ENCODE measurements at places on chromosomes 16 and 17.

DNA sequence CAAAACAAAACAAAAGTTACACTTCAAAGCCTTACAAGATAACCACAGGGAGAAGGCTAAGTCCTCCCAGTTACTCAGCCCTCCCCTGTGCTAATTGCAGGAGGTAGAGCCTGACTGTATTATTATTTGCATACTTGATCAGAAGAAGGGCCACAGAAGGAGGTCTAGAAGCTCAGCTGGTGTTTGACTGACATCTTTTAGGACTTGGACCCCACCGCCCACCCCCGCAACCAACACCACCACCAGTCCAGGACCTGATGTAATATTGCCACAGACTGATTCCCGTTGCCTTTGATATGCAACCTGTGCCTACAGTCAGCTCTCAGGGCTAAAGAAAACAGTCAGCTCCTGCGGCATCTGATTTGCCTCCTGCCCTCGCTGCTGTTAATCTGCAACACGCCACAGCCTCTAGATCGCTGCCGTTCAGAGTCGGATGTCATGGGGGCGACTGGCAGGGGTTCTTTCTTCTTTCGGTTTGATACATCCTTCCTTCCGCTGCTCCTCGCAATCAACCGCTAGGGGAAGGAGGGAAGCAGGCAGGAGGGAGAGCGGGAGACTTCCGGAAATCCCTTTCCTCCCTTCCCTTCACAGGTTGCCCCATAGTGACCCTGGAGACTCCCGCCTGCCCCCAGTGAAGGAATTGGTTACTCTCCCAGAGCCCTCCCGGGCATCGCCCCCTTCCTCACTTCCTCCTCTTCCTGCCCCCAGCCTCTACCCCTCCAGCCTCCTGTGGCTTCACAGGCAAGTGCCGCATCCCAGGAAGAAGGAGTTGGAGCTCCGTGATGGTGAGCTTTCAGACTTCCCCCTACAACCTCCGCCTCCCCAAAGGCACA is 90.5 kb upstream of the SOX9 start:
- no peak for DNase-seq

GRCh38 chr16:24851700-24852099 is 5.9 kb downstream of the SLC5A11 start:
- no peak for DNase-seq

DNA sequence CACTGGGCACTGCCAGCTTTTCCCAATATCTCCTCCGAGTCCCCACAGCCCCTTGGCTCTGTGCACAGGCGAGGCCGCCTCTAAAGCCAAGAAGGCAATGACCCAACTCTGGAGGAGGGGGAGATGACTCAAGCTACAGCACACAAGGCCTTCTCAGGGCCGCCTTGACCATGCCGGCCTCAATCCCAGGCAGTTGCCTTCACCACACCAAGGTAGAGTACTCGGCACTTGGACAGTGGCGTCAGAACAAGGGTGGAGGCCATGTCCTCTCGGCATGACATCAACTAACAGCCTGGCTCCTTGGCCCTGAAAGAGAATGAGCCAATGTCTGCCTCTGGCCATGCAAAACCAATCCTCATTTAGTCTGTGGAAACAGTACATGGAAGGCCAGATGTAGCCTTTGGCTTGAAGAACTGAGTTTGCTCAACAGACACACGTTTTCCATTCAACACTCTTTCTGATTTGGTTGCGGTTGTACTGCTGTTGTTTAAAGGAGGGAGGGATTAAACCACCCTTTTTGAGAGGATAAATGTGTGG is 139.6 kb downstream of the XYLT1 start:
- DNase-seq = peak; percentile 57

GRCh38 chr16:7456211-7456610 is 123.6 kb downstream of the RBFOX1 start:
- DNase-seq = no peak

DNA sequence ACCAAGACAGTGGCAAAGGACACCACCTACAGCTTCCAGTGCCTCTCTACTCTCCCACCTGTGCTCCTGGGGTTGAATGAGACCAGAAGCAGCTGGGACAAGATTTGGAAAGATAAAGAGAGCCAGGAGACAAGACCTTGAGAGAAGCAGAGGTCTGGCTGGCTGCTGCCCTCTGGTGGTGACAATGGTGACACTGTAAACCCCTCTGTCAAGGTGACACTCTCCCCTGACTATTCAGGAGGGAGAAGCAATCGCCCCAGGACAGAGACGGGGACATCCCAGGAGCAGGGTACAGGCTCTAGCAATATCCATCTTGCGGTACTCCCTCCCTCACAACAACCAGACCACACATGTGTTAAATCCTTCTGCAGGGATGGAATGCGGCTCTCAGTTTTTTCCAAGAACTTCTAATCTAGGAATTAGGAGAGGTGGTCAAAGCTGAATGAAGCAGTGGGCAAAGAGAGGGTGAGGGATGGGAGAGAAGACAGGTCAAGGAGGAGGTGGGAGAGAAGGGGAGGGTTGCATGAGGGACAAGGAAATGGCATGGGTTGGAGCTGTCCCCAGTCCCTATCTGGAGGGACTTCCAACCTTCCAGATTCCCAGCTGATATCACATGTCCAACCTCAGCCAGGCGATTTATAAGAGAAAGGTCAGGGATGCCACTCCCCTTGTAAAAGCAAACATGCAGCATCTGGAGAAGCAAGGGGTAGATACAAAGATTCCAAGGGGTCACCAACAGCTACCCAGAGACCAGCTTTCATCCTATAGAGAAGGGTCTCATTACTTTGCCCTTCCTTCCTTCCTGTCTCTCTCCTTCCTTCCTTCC is 2.9 kb downstream of the PHOSPHO1 start:
- no peak for DNase-seq

GRCh38 chr16:54362591-54363206 is 76.1 kb upstream of the IRX3 start:
- DNase-seq = no peak

DNA sequence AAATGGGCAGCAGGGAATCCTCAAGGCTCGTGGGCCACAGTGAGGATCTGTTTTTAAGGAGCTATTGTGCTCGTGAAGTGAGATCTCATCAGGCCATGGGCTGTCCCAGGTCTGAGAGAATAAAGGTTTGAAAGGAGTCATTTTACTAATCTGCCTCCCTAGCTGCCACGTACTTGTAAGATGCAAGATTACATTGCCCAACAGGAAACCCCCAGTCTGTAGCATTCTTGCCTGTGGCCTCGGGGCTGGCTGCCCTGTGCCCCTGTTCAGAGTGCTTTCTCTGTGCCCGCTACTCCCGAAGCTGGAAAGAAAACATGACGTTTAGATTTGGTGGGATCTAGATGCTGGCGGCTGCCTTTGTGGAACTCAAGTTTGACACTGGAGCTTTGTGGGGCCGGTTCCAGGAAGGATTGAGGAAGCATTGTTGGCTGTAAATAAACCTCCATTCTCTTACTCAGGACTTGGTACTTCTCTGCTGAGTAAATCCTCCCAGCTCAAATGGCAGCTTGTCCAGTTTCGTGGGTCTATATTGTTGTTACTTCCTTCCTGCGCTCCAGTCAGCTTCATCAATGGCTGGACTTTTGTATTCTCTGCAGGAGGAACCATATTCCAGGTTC is 21.2 kb downstream of the SAP30BP start:
- no peak for DNase-seq

DNA sequence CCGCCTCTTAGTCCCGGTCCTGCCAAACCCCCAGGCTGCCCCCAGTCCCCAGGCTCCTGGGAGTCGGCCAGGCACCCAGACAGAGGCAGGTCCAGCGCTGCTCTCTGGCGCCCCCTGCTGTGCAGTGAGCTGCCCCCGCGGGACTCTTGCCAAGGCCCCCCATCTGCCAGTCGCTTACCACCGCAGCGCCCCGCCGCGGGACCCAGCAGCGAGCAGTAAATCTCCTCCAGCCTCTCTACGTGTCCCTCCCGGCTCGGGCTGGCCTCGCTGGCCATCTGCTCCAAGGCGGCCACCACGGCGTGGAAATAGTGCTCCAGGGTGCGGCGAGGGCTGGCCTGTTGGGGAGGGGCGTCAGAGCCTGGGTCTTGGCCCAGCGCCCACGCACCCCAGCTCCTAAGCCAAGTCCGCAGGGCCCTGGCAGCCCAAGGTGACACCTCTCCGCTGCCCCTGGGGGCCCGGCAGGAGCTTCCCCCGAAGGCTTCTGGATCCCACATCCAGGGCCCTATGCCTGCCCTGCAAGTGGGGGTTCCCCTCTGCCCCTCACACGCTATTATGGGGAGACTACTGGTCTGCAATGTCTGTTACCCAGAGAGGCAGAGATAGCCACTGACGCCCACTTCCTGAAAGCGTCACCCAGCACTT is 33.7 kb upstream of the MFSD6L start:
- DNase-seq = no peak

GRCh38 chr16:725463-726187 is 618 bp downstream of the CCDC78 start:
- no peak for DNase-seq

GRCh38 chr16:4293822-4294457 is 21.1 kb upstream of the TFAP4 start:
- peak; percentile 82 for DNase-seq

DNA sequence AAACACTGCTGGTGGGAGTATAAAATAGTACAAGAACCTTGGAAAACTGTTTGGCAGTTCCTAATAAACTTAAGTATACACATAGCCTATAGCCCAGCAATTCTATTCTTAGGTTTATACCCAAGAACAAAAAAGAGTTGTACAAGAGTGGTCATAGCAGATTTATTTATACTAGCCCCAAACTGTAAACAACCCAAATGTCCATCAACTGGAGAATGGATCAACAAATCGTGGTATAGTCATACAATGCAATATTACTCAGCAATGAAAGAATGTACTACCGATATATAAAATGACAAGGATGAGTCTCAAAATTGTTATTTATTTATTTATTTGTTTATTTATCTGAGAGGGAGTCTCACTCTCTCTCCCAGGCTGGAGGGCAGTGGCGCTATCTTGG is 23.1 kb downstream of the GNGT2 start:
- no peak for DNase-seq

DNA sequence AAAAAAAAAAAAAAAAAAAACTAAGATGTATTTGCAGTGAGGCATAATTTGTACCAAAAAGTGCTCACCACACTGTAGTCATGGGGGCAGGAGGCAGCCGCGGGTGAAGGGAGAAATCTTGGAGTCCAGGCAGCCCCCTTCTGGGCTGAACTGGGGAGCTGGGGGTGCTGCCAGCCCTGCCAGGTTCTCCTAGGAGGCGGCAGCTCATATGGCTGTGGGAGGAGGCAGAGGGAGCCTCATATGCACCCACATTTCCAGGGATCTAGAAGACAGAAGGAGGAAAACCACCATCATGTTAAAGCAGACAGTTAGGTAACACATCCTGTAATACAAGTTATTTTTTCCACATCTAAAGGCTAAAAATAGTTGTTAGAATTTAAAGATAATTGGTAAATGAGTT is 16.3 kb downstream of the MAPT start:
- no peak for DNase-seq

- DNase-seq = no peak
Measured at GRCh38 chr17:32342603-32343325, 791 bp upstream of the C17orf75 start.

- no peak for DNase-seq
Measured at GRCh38 chr16:1651974-1652312, 26.1 kb upstream of the JPT2 start.

DNA sequence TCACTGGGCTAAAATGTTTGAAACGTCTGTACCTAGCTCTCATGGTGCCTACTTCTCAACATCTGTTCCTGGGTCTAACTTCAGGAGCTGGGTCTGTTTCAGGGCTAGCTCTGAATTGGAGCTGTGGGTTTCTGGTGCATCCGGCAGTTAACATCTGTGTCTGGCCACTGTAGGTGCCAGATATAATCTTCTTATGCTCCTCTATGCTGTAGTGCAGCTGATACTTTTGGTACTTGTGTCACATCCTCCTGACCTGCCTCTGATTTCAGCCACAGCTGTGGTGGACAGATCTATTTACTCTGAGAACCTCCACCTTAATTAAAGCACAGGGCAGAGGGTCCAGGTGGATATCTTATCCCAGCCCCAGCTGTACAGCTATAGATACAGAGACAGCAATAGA is 496.5 kb upstream of the CDH11 start:
- DNase-seq = no peak

DNA sequence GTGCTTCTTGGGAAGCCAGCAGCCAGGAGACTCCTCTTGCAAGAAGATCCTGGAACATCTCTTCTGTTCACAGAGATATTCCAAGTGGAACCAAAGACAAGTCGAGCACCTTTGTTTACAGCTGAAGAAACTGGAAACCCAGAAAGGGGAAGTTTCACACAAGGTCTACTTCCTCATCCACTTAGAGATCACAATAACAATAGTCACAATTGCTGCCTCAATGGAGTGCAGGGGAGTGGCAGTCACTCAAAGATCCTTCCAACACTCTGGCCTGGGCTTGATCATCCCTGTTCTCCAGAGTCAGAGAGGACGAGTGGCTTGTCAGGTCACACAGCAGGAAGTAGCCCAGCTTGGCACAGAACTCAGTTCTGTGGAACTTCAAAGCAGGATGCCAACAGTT is 46.9 kb upstream of the SIAH1 start:
- DNase-seq = no peak

DNA sequence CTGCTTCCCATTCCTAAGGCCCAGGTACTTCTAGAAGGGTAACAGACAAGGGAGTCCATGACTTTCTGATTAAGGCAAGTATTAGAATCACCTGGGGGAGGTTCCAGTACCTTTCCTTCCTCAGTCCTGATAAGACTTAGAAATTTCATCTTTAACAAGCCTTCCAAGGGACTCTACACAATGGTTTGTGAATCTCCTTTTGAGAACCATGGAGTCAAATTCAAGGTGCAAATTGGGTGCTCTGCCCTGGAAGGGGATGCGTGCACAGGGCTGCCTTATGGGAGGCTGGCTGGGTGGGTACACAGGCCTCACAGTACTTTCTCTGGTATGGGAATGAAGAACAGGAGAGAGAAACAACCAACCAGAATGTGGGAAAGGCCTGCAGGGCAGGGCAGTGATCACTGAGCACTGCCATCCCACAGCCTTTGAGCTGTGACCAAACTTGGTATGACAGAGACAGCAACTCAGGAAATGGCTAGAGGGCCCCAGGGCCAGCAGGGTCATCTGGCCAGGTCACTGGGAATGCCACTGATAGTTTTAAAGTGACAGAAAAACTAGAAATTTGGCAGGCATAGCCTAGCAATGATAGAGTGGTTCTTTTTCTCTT is 3.6 kb upstream of the TMIGD1 start:
- DNase-seq = no peak

- peak; percentile 93 for DNase-seq
Measured at GRCh38 chr17:45371414-45372324, 54.8 kb upstream of the MAP3K14 start.

DNA sequence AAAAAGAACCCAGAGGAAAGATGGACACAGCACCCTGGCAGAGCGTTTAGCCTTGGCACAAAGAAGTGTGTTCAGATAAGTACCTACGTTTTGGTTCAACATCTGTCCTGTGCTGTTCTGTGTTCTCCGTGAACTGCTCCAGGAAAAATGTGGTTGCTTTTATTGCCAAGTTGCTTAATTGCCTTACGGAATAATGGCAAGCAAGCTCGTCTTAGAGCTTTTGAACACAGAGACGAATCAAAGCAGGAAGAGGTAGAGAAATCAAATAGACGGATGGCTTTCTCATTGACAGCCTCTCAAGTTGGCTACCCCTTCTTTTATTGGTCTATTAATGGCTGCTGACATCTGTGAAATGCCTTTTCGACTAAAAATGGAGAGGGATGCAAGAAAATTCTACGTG is 911.1 kb upstream of the EEF2KMT start:
- DNase-seq = no peak

GRCh38 chr16:74558873-74559272 is 48.0 kb downstream of the GLG1 start:
- DNase-seq = no peak

- no peak for DNase-seq
Measured at GRCh38 chr16:49681217-49681883, 174.6 kb downstream of the ZNF423 start.

GRCh38 chr16:31402687-31403086 is 9.6 kb downstream of the ITGAD start:
- no peak for DNase-seq

Measured in ascending aorta (tissue), 2 donors.